Brain (organoid and tissue), 16 donors: ENCODE measurements at places on chromosomes 1 and 21.

DNA sequence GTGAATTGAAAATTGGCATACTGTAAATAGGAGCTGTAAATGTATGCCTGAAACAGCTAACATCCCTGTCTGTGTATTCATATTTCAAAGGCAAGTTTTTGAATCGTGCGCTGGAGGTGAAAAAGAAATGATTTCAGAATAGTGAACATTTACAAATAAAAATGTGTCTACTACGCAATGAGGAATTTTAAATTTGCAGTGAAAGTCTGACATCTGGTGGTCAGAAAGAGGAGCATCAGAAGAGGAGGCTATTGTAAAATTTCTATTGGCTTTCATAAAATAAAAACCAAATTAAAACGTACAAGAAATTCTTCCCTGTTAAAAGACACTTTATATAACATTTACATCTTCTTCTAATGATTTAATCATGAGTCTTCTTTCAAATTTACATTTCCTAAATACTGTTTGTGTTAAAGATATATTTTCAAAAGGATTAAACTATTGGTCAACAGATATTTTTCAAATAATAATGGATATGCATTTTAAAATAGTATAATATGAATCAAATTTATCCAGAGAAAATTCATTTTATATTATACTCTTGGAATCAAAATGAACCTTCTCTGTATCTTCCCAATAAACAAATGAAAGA is 113.7 kb upstream of the RRP15 start:
- peak; percentile 83 for DNase-seq

DNA sequence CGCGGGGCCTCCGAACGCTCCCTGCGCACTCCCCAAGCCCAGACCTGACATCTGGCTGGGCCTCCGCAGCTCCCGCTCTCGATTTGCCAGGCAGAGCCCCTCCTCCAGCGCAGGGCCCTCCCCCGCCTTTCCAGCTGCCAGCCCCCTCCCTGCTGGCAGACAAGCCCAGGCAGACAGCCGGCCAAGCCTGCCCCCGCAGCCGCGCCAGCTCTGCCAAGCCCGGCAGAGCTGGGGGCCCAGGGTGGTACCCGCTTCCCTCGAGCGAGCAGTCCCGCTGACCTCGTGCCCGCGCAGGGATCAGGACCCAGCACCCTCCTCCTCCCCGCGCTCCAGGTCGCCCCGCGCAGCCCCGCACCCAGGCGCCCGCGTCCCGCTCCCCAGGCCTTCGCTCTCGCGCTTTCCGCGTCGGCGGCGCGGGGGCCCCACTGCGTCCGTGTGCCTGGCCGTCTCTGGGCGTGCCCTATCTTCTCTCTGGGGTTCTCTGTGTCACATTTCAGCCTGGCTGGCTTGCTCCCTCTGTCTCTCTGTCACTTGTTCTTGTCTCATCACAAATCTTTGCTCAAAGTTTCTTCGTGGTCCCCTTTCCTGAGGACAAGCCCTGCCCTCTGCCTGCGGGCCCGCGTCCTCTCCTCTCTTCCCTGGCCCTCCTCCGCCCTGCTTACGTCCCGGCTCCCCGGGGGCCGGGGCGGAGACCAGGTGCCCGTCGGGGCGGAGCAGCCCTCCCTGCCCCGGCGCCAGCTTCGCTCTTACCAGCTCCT is 580 bp downstream of the INKA2 start:
- DNase-seq = peak; percentile 84

DNA sequence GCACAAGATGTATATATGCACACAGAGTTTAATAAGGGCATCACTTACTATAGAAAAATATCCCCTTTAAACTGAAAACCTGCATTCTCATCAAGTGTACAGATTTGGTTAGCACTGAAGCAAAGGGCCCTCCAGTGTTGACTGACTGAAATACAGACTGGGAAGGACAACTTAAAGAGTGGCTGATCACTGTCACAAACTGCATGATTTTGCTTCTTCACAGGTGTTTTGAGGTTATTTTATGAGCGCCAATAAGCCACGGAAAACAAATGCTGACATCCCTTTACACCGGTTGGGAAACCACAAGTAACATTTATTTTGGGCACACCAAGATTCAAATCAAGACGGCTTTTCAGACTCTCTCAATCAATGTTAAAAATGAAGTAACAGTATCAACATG is 30.9 kb upstream of the RAP1GAP start:
- DNase-seq = no peak

DNA sequence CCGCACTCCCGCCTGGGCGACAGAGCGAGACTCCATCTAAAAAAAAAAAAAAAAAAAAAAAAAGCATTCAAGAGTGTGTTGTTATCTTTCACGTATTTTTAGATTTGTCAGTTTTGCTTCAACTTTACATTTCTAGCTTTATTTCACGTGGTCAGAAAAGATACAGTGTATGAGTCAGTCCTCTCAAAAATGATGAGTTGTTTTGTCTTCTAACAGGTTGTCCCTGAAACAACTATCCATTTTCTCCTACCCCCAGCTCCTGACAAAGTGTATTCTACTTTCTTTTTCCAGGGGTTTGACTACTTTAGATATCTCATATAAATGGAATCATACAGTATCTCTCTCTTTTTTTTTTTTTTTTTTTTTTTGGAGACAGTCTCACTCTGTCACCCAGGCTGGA is 5.5 kb upstream of the ZNF695 start:
- DNase-seq = no peak

GRCh38 chr21:24148461-24148860 is 1458.8 kb downstream of the MRPL39 start:
- DNase-seq = no peak

- no peak for DNase-seq
Measured at GRCh38 chr1:46396441-46397398, 2.6 kb downstream of the FAAH start.

DNA sequence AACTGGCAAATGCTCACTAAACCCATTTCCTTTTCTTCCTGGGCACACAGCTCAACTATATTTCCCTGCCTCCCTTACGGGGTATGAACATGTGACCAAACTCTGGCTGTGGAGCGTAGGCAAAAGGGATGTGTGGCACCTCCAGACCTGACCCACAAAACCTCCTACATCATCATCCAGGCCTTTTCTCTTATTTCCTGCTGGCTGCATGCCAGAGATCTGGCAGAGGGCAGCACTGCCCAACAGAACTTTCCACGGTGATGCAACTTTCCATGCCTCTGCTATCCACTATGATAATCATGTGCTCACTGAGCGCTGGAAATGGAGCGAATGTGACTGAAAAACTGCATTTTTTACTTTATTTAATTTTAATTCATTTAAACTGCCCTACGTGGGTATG is 99.6 kb upstream of the CACNA1E start:
- no peak for DNase-seq
